Renal cortical epithelial cell (primary cell): ENCODE measurements at places on chromosomes 7 and 10. TPM values are rescaled to one million over a fixed set of nuclear protein-coding genes. Genes with fewer than 3 reads are reported as not detected.
A peak's percentile ranks its signal among the peaks of the same experiment; 100 is the strongest.

DNA sequence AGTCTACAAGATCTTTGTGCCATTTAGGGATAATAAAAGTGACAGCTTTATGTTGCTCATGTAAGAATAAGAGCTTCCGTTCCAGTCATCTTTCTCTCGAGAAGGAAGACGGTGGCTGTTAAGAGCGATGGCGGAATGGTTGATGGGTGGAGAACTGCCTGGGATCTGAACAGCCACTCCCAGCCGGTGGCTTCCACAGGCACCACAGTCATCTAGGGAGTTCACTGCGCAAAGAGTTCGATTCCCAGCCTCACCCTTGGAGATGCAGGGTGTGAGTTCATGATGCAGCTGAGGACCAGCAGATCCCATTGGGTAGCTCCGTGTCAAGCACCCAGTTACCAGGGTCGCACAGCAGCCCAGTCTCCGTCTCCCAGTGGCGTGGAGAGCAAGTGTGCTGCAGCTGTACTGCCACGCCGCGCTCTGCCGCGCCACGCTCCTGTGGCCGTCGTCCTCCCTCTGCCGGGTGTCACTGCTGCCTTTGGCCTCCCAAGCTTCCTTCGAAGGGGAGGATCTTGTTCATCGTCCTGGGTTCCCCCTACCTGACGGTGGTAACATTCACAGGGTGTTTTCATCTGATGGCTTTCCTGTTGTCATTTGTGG is 7.8 kb downstream of the SUN1 start:
- DNase-seq, result no peak

GRCh38 chr10:23157691-23158369 is 34.3 kb upstream of the PTF1A start:
- DNase-seq, result peak; percentile 75

DNA sequence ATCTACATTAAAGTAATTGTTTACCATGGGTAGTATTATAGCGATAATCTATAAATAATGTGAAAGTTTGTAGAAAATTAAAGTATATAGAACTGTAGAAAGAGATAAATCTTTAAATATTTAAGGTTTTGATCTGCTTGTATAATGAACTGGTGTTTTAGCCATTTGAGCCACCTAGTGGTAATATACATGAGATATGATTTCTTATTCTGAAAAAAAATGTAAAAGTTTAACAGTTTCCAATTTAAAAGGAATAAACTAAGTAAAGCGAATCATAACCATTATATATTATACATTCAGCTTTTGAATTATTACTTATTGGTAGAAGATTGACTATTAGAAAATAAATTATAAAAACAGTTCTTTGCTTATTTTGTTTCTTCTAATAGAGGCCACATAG is 91.2 kb downstream of the OTUD1 start:
- no peak for DNase-seq

GRCh38 chr10:19702215-19702614 is 114.0 kb upstream of the PLXDC2 start:
- DNase-seq, result peak; percentile 35

OR2A1 gene
- 0.05 TPM in 1 of 2 replicates, not detected in the other for total RNA-seq

STK31 gene
- 0.25 and 0.69 TPM in 2 replicates for total RNA-seq
